ENCODE measurements at places on chromosomes 5 and 9.

DNA sequence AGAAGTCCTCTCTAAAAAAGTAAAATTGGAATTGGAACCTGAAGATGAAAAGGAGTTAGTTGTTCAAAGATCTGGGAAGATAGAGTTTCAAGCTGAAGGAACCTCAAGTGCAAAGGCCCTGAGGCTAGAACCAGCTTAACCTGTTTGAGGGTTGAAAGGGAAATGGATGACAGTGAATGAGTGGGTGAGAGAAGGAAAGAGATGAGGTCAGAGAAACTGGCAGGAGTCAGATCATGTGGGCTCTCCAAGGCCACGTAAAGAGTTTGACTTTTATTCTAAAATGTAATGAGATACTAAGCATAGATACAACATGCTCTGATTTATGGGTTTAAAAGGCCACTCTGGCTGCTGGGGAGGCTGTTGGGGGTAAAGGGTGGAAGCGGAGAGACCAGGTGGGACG is 2.5 kb upstream of the RAD23B start:
- no peak for DNase-seq

- no peak for DNase-seq
Observed at GRCh38 chr5:88438006-88438405, 169.4 kb upstream of the TMEM161B start.

DNA sequence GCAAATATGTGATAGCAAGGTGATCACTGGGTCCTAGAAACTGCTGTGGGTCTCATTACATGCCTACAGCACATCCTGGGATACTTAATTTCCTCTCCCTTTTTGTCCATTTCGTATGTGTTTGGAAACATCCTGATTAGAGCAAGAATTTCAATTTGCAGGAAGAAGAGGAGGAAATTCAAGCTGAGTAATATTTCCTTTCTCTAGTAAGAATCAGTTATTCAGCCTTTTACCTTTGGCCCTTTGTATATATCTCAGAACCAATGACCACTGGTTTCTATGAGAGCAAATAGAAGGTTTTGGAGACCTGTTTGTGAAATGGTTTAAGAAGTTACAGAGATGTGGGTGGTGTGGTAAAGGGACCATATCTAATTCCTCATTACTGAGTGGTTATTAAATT is 171.6 kb downstream of the RMI1 start:
- DNase-seq, result no peak

GRCh38 chr5:167271081-167271480 is 1020.4 kb upstream of the WWC1 start:
- no peak for DNase-seq

DNA sequence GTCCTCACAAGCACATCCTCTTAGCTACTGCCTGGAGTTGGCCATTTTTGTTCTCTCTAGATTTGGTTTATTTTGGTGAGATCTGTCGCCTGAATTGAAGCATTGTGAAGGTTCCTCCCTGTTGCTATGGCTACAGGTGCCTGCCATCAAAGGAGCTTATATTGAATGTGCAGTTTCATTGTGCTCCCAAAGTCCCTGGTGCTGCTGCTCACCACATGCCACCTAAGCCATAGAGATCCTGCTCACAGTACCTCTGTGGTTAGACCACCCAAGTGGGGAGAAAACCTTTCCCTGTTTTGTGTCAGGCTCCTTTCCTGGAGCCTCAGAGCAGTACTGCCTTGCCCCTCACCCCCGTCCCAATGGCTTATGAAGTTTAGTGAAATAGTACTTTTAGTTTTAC is 383.4 kb downstream of the TMEM38B start:
- DNase-seq, result no peak

GRCh38 chr9:38389313-38389712 is 3.2 kb upstream of the ALDH1B1 start:
- peak; percentile 55 for DNase-seq

DNA sequence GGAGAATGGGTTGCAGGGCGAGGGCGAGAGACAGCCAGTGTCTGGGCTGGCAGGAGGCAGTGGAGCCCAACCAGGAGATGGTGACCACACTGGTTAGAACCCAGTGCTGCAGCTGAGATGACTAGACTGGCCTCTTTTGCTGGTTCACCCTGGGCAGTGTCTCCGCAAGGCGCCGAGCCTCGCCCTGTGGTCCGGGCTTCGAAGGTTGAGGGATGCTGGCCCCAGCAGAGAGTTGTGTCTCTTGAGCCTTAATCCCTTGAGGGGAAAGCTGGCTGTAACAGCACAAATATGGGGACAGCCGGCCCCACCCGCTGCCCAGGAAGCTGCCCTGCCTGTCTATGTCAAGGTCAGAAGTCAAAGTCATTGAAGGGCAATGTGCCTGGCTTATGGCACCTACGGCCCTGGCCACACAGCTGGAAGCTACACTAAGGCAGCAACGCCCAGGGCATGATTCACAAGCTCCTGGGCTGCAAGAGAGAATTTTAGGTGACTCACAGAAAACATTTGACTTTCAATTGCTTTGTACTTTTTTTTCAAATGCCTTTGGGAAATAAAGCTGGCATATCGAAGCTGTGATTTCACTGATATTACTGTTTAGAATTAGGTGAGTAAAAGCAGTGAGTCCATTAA is 33.3 kb downstream of the NKX2-5 start:
- peak; percentile 56 for DNase-seq

DNA sequence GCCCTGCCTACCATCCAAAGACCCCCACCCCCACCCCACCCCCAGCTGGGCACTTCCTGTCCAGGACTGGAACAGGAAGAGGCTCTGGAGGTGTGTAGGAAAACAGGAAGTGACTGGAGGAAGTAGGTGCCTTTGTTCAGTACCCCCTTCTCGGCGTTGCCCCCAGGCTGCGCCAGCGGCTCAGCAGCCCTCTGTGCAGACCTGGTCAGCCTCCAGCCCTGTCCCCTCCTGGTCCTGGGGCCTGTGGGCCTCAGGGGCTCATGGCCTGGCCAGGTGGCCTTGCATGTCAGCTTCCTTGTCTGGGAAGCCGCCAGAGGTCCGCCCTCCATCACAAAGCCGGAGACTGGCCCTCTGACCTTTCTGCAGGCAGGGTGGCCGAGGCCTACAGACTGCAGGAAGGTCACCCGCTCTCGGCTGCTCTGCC is 26.0 kb downstream of the FLT4 start:
- no peak for DNase-seq

DNA sequence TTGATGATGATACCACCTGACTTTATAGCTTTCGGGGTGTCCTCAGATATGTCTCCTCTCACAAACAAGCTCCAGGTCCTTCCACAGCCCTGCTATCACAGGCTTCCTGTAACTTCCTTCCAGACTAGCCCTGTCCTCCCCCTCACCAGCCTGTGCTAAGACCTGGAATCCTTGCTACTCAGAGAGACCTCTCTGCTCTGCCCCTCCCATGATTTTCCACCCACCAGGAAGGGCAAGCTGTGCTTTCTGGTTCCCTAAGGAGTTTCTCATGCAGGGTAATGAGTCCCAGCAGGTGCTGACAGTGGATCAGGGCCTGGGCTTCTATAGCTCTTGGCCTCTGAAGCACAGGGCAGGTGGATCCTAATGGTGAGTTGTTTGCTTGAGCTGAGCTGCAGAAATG is 86.9 kb downstream of the AOPEP start:
- DNase-seq, result no peak

DNA sequence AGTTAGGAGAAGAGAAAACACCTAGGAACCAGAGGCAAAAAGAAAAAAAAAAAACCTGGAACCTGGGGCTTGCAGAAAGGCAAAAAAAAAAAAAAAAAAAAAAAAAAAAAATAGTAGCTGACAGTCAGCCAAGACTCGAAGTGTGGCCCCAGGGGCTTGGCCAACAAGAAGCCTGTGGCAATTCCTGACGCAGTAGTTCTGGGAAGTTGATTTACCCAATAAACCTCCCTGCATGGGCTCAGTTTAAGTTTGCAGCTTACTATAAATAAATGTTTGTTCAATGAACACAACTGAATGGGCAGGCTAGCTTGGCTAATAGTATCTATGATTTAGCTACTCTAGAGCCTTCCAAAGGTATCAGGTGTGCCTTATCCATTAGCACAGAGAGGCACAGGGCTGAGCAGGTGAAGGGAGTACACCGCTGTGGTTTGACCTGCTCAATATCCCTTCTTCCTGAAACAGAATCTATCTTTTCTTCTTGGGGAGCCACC is 21.3 kb upstream of the GLRX start:
- no peak for DNase-seq

DNA sequence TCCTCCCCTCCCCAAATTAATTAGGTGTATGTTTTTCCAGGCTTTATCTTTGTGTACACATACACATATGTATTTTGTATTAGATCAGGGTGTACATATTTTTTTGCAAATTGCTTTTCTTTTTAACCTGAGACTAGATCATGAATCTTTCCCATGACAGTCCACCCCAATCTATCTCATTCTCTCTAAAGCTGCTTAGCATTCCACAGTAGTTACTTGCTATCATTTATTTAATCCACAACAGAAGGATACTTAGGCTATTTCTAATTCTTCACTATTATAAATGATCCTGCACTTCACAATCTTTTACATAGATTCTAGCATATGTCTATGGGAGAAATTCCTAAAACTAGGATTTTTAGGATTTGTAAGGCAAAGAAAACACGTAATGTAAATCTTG is 43.9 kb downstream of the SH3RF2 start:
- DNase-seq, result peak; percentile 58

DNA sequence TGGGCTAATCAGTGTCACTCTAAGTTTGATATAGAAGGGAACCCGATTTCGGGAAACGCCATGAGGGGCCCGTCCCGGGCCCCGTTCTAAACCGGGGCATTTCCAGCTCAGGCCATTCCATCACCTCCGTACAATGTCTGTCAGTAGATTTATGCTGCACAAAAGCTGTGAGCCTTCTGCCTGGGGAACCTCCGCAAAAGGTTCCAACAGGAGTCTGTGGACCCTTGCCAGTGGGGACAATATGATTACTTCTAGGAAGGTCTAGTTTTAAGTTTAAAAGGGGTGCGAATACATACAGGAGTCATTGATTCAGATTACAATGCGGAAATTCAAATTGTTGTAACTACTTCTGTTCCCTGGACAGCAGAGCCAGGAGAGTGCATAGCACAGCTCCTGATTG is 57.6 kb downstream of the RAPGEF1 start:
- DNase-seq, result no peak

GRCh38 chr5:122195802-122196394 is 66.6 kb downstream of the ZNF474 start:
- DNase-seq, result peak; percentile 59

GRCh38 chr9:127611899-127612790 is at the start of gene STXBP1:
Gene STXBP1 (plus strand): TSS chr9:127612277. CDS start chr9:127612404, 127 bp downstream.
- DNase-seq, result peak; percentile 81

DNA sequence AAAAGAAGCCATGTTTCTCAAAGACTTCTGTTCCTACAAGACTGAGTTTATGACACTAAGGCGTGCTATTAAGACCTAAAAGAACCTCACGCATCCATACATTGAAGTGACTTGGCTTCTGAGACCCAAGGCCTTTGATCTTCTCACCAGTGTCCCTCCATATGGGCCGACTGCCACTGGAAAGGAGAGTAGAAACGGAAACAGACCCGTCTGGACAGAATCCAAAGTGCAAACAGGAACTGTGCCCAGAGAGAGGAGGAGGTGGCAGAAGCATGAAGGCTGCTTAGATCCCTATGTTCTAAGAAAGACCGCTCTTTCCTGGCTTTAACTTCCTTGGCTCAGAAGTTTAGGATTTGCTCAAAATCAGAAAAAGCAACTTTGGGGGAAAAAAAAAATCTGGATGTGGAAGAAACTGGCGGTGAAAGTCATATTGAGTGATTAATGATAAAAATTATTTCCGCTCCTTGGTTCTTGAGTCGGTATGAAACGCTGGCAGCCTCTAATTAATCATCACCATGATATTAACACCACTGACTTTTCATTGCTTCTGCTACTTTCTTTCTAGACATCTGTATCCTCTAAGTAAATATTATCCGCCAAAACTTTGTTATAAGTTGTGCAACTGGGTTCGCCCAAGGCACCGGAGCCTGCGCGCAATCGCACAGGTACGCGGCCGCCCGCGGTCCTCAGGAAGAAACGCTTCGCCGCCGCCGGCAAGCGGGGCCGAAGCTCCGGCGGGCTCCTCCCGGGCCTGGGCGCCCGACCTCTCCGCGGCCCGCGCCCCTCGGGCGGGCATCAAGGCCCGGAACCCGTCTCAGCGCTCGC is 726 bp downstream of the DAP start:
- DNase-seq, result peak; percentile 51

DNA sequence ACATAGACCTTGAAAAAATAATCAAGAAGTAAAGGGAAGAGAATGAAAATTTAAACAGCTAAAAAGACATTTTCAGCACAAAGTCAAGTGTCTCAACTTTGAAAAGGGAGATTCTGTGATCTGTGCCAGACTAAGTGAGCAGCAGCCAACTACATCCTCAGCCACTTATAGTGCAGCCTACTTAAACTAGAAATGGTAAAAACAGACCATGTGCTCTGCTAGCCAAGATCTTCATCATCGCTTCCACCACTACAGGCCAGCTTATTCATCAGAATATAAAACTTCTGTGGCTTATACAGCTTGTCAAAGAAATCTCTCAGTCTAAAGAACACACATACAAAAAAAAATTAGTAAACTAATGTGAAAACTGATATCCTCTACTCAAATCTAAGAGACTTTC is 63.5 kb downstream of the CEMIP2 start:
- DNase-seq, result no peak

GRCh38 chr5:38135486-38136039 is 122.8 kb upstream of the EGFLAM start:
- DNase-seq, result no peak

GRCh38 chr5:16654647-16655334 is 38.0 kb upstream of the RETREG1 start:
- DNase-seq, result no peak

DNA sequence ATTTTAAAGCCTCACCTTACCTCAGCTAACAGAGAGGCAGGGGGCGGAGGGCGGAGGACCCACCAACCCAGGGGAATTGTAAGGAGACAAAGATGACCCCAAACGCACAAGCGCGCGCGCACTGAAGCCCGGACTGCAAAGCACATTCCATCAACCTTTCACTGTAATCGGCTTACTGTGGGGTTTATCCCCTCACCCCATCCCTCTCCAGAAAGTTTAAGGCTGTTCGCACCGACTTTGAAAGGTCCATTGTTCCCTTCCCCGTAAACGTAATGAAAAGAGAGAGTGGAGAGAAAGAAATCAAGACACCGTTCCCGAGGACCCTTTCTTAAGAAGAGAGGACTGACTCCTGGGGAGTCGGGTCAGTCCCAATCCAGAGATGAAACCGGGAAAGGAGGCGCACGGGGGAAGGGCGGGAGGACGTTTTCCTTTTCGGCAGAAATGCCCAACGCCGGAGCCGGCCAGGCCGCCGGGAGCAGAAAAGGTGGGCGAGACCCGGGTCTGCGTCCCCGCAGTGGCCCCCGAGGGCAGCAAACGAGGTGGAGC is 464 bp downstream of the CEMIP2 start:
- peak; percentile 41 for DNase-seq

DNA sequence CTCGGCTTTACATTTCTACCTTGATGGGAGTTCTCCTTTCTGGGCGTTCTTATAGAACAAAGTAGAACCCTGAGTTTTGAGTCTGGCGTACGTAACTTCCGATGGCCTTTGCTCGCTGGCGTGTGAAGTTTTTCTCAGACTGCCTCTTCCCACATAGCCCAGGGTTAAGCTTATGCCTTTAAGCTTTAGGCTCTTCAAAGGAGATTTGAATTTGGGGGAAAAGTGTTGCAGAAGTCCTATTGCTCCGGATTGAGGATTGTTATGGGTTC is 13.7 kb upstream of the FBP2 start:
- no peak for DNase-seq

All from fibroblast of skin of abdomen (primary cell).